ENCODE measurements at places on chromosomes 2 and 18.
A peak's percentile ranks its signal among the peaks of the same experiment; 100 is the strongest.

- no peak for DNase-seq
Measured at GRCh38 chr2:74954500-74954874, 4.0 kb upstream of the POLE4 start.

DNA sequence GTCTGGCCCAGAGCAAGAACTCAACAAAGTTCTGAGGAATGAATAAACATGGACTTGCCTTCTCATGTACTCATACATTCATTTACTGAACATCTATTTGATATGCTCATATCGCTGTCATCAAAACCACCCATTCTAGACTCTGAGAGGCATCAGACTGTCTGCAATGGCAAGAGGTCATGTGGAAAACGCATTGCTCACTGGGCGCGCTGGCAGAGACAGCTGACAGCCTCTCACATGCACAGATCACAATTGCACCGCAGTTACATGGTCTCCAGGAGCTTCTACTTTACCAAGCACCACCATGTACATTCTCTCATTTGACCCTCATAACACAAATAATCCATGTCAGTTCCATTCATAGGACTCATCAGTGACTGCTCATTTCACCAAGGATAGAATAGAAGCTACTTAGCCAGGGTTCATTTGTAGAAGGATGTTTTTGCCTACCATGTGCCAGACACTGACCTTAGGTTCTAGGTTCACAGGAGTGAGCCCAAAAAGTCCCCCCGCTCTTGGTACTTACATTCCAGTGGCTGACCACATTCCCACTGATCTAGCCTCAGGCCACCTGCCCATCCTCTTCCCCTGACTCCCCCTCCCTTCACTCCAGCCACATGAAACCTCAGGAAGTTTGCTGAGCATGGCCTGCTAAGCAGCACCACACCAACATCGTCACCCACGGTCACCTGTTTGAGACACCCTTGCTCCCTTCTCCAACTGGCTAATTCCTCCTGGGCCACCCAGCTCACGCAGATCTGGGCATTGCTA, 6.1 kb downstream of the FAM124B start:
- DNase-seq: no peak

DNA sequence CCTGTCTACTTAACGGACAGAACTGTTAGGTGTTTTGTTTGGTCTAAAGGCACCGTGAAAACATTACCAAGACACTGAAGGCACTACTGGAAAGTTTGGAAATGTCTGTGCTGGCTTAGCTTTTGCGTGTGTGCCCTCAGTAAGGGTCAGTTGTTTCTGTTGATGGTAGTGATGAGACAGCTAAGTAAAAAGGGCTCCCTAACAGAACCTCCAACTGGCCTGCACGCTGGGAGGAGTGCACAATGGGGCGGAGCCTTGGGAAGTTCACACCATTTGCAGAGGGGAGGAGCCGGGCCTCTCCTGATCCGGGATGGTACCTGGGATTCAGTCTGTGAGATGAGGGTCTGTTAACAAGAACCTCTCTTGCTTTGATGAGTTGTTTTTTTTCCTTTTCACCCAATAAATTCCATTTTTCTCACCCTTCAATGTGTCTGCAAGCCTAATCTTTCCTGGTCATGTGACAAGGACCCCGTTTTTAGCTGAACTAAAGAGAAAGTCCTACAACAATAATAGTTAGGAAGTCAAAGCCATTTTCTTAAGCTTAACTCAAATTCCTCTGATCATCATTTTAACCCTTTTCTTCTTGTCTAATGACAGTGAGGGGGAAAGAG, 368.7 kb downstream of the PARD3B start:
- no peak for DNase-seq

GRCh38 chr2:20514596-20515269, 67.9 kb downstream of the RHOB start:
- peak; percentile 71 for DNase-seq

DNA sequence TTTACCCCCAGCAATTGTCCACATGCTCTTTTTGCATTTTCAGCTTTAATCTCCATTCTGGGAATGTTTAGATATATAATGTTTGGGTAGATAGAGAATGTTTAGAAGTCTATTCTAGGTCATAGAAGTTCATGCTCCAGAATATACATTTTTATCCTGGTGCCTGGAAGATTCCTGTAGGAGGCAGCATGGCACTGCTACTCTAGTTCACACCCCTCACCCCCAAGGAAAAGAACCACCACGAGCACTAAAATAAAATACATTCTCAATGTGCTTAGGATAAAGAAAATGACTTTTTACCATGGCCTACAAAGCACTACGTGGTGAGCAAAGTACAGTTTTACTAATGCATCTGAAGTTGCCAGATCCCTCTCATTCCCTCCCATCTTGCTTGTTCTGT, 53.8 kb downstream of the MYO1B start:
- DNase-seq: no peak

DNA sequence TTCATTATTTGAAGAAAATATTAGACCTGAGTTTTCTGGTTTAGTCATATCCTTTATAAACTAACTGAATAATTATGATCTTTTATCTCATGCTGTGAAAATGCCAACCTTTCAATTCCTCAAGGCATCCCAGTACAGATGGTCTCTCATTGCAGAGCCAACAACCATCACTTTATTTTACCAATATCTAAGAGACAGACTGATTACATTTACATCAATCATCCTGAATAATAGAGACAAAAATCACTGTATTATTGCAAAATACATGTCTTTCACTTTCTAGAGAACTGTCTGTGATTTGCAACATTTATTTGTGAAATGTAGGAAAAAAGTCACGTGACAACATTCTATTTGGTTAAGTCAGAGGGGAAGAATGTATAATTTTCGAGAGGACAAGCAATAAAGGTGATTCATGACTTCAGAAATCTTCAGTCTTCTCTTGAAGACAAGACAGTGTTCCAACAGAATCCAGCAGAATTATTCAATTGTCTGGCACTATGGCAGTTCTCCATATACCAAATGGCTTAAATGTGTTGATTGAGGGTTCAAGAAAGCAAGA, 503.6 kb upstream of the SYT4 start:
- DNase-seq: peak; percentile 47

GRCh38 chr2:82275599-82275998, 1971.0 kb upstream of the LRRTM1 start:
- no peak for DNase-seq

- DNase-seq: no peak
Measured at GRCh38 chr18:5145168-5145825, 51.8 kb downstream of the AKAIN1 start.

DNA sequence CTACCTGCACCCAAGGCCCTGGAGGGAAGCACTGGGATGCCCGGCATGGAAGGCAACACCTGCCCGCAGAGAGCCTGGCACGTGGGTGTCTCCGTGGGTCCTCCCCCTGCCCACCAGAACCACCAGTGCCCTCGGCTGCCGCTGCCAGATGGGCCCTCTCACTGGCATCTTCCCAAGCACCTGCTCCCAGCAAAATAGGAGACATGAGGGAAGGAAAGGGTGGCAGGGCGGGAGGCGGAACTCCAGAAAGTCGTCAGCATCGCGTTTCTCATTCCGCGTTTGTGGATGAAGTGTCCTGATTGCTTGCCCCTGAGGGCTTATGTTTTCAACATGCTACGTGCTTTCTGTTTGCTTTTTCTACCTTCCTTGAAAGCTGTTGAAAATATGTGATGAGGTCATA, 8.8 kb upstream of the SNTG2 start:
- no peak for DNase-seq

DNA sequence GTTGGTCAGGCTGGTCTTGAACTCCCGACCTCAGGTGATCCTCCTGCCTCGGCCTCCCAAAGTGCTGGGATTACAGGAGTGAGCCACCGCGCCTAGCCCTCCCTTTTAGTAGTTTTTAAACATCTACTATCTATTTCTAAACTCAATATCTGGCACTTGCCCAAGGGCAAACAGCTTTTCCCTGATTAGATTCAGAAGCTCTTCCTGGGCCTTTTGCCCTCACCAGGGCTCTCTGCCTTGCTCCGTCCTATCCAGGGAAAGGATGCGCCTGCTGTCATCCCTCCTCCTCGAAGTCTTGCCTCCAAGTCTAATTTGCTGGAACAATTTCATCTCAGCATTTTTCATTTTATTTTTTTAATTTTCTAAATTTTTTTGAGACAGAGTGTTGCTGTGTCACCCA, 41.4 kb upstream of the FHOD3 start:
- no peak for DNase-seq

- DNase-seq: no peak
Measured at GRCh38 chr2:43240766-43241150, 14.4 kb upstream of the ZFP36L2 start.

DNA sequence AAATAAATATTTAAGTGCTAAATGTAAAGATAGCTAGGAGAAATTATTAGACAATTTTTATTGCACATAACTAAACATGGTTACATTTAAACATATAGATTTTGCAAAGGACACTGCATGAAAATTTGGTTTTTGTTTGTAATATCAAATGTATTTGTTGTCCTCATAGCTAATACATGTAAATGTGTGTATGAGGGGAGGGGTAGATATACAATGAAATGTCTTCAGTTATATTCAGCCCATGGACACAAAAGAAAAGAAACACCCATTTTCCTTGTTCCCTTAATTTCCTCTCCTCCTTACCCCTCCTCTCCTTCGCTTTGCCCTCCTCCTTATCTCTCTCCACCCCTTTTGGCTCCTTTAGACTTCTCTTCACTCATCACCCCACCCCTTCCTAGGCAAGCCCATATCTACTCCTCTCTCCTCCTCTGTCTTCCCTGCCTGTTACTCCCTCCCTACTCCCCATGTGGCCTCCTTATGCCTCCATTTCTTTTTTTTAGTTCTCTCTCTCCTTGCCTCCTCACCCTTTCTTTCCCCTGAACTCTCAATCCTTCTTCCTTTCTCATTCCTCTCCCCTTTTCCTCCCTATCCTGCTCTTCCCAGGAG, 1.4 kb downstream of the COL3A1 start:
- DNase-seq: peak; percentile 97

DNA sequence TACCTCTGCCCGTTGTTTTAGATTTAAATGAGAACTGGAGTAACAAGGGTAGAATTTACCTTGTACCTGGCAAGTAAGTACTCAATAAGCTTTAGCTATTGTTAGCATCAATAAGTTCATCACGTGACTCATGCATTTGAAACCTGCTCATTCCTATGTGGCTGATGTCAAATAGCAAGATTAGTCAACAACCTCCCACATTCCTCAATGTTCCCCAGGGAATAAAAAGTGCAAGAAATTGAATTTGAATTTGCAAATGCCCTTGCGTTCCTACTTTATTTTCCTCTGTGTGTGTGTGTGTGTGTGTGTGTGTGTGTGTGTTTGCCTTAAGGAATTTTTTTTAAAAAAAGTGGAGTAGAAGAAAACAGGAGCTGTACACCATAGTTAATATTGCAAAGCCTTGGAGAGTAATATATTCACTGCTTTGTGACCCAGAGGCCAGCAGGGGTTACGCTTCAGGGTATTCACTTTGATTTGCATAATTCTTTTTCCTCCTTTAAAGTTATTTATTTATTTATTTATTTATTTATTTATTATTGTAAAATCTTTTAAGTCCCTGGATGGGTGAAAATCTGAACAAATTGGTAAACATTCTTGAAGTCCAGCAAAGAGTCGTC, 43.9 kb upstream of the DNAH7 start:
- DNase-seq: peak; percentile 73

DNA sequence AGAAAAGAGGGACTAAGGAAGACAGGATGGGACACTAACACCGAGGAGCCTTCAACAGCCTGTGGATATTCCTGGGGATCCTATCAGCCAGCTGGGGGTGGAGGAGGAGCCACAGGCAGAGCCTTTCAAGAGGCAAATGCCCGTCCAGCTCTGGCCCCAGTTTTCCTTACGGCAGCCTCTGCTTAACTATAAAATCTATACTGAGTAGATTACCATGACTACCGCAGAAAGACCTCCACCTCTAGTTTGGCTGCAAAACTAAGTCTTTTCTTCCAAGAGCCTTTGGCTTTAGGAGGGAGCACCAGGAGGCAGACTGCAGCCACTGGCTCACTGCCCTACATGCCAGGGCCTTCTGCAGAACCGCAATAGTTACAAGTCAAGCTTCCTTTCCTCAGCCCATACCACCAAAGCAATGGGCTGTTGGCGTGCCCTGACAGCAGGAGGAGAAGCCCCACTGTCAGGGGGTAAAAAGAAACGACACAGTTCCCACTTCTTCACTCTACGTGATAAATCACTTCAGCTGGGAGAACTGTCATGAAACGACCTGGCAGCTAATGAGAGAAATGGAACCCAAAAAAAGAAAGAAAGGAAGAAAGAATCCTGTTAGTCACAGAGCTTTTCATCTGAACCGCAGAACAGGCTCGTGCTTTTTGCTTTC, 25.1 kb upstream of the CREB1 start:
- DNase-seq: peak; percentile 75

- peak; percentile 82 for DNase-seq
Measured at GRCh38 chr18:6482198-6482977, 67.7 kb upstream of the L3MBTL4 start.

GRCh38 chr2:96809951-96810782, 5.9 kb upstream of the CNNM3 start:
- no peak for DNase-seq

GRCh38 chr18:13813271-13813849, 10.6 kb upstream of the MC5R start:
- peak; percentile 18 for DNase-seq

GRCh38 chr2:223954401-223954800, 2.9 kb upstream of the MRPL44 start:
- peak; percentile 51 for DNase-seq

- peak; percentile 40 for DNase-seq
Measured at GRCh38 chr2:165067643-165068486, 112.5 kb upstream of the SLC38A11 start.

- no peak for DNase-seq
Measured at GRCh38 chr2:236136538-236136937, 31.6 kb downstream of the GBX2 start.

DNA sequence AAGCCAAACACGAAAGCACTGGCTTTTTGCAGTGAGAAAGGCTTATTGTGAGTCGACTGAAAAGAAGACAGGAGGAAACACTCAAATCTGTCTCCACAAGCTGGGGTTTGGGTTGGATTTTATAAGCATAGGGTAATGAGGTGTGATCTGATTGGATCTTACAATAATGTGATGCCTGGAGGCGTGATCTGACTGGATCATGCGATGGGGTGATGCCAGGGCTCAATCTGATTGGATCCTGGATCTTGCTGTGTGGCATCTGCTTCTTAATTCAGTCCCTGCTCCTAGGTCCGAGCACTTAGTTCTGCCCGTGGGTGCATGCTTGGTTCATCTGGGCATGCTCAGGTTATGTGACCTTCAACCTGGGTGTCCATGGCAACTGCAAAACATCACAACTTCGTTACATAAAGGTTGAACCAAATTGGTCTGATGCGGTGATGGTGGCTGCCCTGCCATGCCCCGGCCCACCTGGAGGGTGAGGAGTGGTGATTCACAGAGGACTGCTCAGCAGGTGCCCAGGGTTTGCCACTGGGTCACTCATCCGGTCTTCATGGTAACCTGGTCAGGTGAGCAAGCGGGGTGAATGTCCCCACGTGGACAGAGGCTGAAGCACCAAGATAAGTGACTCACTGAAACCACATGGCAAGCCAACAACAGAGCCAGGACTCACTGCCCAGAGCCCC, 111.0 kb downstream of the KCNF1 start:
- DNase-seq: no peak

DNA sequence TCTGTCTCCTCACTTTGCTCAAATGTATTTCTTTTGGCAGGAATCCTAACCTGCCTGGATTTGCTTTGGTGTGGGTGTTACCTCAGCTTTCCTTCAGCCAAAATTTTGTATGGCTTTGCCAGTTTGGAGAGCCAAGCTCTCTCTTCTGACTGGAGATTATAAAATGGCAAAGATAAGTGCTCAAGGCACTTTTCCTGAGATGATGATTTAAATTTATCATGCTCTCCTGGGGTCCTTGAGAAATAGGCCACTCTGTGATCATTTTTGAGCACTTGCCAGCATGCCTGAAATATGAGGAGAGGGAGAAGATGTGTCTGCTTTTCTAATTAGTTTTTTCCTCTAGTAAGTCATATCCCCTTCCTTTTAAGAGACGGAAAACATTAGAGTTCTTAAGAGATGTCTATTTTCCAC, 683.0 kb downstream of the SLC4A3 start:
- no peak for DNase-seq
